ENCODE measurements at places on chromosomes 5 and 9.
A peak's percentile ranks its signal among the peaks of the same experiment; 100 is the strongest.

DNA sequence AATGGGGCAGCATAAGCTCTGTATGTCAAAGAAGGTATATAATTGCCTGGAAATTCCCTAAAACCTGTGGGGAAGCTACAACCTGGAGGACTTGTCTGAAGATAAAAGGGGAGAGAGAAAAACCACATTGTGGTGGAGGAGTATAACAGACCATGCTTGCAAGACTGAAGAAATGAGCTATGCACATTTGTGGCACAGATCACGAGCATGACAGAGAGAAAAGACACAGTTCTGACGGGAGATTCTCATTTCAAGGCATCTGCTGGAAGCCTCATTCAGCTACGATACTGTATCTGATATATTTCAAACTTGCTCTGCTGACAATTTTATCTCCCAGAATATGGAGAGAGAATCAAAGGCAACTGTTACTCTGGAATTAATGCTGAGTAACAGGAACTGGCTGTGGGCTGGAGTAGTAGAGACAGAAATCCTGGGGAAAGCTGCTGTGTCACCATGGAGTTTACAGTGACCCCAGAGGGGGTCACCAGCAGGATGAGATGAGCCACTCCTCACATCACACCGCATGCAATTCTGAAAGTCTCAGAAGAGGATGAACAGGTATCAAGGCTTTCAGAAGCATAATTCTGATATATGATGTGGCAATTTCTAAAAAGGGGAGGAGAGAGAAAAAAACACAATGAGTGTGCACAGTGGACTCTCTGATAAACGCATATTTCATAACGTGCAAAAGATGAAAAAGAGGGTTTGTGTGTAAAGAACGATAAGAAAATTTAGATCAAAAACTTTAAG, 528.8 kb downstream of the IRX1 start:
- no peak for DNase-seq

GRCh38 chr5:115098041-115098702, 71.5 kb downstream of the TRIM36 start:
- DNase-seq = no peak

DNA sequence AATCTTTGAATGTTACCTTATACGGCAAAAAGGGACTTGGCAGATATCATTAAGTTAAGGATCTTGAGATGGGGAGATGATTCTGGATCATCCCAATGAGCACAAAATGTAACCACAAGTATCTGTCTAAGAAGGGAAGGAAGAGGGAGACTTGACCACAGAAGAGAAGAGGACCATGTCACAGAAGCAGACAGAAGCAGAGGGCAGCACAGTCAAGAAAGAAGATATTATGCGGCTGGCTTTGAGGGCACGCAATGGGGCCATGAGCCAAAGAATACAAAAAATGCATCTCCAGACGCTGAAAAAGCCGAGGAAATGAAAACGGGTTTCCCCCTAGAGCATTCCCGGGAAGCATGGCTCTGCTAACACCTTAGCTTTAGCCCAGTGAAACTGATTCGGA, 225.3 kb downstream of the NR2F1-AS1 start:
- no peak for DNase-seq

GRCh38 chr5:35855187-35855586, 1.5 kb upstream of the IL7R start:
- peak; percentile 37 for DNase-seq

- DNase-seq = no peak
These were observed 19.5 kb upstream of the RAB14 start for GRCh38 chr9:121220996-121221663.

DNA sequence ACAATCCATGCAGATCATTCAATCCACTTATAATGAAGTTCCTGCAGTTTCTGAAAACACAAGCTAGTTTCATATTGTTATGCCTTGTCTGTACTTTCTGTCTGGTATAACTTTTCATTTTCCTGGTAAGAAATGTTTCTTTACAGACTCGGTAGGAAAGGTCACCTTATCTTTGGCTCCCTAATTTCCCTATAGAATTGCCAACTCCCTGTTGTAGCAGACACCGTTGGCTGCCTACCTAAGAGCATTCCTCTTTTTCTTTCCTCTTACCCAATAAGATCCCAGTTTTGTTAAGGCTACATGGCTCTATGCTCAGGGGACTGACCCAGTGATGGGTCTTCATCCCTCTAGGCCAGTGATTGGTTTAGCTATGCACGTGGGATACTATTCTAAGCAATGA, 6.2 kb upstream of the ARHGEF37 start:
- DNase-seq = no peak

DNA sequence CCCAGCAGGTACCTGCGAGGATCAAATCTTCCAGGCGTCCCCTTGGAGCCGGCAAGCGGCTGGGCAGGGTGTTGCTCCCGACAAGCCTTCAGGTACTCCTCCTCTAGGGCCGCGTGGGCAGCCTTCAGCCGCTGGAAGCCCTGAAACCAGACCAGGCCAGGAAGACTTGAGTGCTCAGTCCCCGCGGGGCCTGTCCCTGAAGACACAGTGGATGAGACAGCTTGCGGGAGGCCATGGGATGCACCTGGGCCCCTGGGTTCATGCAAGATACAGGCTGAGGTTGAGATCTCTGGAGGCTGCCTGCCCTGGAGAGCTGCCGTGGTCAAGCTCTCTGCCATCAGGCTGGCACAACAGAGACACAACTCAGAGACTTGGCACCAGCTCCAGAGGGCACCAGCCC, 25.4 kb downstream of the AKNA start:
- no peak for DNase-seq

DNA sequence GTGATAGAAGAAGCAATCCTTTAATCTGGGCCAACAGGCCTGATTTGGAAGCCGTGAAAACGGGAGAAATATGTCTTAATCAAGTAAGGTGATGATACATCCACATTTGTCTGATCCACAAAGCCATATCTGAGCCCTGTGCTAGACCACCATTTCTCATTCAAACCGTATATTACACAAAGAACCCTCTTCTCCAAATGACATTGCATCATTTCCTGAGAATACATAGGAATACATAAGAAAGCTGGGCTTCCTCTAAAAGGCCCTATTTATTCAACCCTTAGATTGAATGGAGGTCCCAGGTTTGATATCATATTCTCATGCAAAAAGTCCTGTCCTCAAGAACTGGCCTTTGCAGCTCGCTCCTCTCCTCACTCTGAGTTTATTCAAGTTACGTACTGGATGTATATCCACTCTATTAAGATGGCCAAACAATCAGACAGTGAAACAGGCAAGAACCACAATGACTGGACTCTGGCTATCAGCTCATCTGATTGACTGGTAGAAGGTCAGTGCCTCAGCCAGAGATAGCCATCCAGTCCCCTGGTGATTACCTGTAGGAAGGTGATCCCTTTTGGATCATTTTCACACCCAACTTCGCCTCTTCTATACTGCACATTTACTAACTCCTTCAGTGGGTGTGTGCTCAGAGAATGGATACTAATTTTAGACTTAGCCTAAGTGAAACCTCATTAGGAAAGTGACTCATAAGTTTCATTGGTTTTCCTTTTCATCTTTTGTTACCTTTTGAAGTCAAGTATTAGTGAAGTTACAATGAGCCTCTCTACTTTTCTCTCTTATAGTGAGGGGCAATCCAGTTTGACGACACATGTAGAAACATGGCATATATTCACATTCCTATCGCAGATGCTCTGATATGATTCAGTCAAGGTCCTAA, 167.6 kb upstream of the WWC1 start:
- DNase-seq = no peak

Data from CD8-positive, alpha-beta memory T cell (primary cell).